ENCODE measurements at places on chromosomes 1 and 21. TPM values are rescaled to one million over a fixed set of nuclear protein-coding genes. Genes with fewer than 3 reads are reported as not detected.
A peak's percentile ranks its signal among the peaks of the same experiment; 100 is the strongest.

DNA sequence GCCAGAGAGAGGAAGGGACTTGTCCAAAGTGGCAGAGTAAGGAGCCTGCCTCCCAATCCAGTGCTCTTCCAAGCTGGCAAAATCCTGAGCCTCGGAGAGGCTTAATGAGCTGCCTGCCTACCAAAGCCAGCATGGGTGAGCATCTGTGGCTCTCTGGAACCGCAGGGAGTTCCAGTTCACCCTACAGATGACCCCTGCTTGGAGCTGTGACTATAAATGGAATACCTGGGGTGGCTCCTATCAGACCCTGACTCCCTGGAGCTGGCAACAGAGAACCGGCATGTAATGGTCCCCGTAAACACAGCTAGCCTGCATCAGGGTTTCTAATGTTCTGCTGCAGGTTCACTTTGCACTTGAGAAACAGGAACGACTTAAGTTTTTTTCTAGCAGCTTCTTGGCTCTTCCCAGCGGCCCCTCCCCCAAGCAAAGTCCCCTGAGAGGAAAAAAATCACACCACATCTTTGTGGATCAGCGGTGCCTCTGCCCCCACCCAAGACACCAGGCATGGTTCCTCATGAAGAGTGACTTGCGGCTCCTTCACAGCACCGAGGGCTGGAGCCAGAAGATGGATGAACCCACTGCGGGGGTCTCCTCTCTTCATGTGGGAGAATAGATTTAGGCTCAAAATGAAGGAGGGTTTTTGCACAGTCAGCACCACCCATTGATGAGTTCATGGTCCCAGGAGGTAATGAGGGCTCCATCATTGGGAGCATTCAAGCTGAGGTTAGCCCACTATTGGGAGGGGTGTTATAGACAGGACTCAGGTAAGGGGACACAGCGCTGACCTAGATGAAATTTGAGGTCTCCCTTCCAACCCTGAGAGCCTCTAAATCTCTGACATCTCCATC is 79.0 kb downstream of the SYT2 start:
- no peak for DNase-seq

DNA sequence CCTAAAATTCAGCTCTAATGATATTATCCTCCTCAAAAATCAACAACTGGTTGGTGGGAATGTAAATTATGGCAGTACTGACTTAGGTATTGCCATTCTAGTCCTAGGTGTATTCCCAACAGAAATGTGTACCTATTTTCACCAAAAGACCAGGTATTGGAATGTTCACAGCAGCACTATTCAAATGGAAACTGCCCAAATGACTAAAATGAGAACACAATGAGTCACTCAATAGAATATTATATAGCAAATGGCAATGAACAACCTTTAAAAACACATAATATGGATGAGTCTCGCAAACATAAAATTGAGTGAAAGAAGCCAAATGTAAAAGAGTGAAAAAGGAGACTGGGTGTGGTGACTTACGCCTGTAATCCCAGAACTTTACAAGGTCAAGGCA is 44.9 kb downstream of the GADD45A start:
- no peak for DNase-seq

- no peak for DNase-seq
These were observed 229.6 kb downstream of the HHAT start for GRCh38 chr1:210558302-210558701.

- DNase-seq, result peak; percentile 67
These were observed 36.7 kb downstream of the ERI3 start for GRCh38 chr1:44318097-44319088.

DNA sequence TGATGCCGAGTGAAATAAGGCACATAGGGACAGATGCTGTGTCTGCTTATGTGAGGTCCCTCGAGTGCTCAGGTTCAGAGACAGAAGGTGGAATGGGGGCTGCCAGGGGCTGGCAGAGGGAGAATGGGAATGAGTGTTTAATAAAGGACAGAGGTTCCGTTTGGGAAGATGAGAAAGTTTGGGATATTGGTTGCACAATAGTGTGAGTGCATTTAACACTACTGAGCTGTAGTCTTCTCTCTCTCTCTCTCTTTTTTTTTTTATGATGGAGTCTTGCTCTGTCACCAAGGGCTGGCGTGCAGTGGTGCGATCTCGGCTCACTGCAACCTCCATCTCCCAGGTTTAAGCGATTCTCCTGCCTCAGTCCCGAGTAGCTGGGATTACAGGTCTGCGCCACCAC is 44.9 kb downstream of the TRAPPC10 start:
- no peak for DNase-seq

- DNase-seq, result peak; percentile 81
These were observed 2.8 kb downstream of the ARMH1 start for GRCh38 chr1:44677201-44677766.

DNA sequence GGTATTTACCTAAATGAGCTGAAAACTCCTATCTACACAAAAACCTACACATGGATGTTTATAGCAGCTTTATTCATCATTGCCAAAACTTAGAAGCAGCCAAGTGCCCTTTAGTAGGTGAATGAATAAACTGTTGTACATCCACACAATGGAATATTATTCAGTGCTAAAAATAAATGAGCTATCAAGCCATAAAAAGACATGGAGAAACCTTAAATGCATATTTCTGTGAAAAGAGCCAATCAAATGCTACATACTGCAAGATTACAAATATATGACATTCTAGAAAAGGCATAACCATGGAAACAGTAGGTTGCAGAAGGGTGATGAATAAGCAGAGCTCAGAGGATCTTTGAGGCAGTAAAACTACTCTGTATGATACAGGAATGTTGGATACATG is 23.3 kb downstream of the ABCB10 start:
- peak; percentile 51 for DNase-seq

DNA sequence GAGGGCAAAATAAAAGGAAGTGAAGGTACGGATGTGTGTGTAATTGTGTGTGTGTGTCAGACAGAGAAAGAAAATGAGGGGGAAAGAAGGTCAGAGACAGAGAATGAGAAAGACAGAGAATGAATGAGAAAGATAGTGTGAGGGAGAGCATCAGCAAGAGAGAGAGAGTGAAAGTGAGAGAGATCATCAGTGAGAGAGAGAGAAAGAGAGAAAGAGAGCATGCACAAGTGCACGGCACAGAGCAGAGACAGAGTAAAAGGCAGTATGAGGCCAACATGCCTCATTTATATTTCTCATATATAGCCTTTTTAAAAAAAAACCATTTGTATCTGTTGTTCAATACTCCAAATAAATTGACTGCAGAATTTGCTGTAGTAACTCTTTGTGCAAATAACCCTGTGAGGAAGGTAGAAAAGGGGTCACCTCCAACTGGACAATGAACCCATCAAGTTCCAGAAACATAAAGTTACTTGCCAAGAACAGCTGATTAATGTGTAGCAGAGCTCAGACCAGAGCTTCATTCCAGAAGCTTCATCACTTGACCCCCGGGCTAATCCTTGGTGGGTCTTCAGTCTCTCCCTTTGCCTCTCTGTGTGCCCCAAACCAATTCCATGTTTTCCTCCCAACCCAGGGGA is 1.2 kb downstream of the HSD3B2 start:
- no peak for DNase-seq

DNA sequence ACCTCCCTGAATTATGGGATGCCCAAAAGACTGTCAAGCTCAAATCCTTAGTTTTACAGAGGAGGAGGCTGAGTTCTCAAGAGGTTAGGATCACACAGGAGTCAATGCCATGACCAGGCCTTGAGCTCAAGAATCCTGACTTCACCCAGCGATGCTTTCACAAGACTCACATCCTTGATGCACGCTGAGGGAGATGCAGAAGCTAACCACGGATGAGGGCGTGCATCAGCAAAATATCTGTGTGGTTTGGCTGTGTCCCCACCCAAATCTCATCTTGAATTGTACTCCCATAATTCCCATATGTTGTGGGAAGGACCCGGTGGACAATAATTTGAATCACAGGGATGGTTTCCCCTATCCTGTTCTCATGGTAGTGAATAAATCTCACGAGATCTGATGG is 133.2 kb downstream of the KCNJ6 start:
- peak; percentile 42 for DNase-seq

Gene SEC16B
- total RNA-seq, result 1.5 TPM

Gene FAM177B
- total RNA-seq, result not detected

Gene COL11A1
- 10.0 TPM for total RNA-seq

Gene FMN2
- 141 TPM for total RNA-seq

Gene RSBN1
- total RNA-seq, result 7.5 TPM

Gene SELENBP1
- total RNA-seq, result 4.0 TPM

Gene AMIGO1
- 2.7 TPM for total RNA-seq

Gene NTMT2
- total RNA-seq, result not detected
